Stimulated activated CD4-positive, alpha-beta T cell treated with anti-CD3 and anti-CD28 coated beads, TNF-alpha, amount 100 ng/mL, for 24 hours (primary cell): ENCODE measurements at places on chromosomes 5 and 9.

DNA sequence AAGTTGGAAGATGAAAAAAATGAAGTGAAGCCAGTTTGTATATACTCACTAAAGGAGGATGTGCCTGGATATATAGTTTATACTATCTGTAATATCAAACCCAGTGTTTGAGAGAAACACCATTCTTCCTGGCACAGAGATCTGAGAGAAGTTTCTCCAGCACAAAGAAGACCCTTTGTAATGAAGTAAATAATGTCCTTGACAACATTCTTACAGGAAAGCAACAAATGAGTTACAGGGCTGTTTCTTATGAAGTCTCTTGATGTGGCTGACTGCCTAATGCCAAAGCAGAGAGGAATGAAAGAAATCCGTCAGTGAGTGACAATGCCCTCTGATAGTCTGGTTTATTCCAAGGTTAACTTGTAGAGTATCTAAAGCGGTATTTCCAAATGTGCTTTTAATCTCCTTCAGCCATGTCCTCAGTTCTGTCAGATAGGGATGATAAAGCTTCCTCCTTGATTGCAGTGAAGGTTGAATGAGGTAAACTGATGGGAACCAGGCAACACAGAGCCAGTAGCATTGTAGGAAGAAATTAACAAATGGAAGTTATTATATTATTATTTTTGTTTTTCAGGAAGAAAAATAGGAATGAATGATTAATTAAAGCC, 123.1 kb upstream of the ZNF608 start:
- DNase-seq = no peak

DNA sequence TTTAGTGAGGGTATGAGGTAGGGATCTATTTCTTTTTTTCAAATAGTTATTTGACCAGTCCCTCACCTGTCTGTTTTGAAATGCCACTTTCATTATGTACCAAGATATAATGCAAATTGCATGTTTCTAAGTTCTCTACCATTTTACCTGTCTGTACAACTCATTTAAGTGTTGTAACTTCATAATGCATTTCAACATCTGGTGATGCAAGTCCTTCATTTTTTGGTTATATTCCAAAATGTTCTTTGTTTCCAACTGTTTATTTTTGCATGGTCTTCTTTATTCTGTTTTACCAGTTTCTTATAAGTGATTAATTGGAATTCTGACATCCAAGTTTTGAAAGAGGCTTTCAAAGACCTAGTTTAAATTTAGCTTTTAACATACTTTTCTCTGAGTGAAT, 26.8 kb downstream of the TDRD7 start:
- DNase-seq = no peak

- DNase-seq = no peak
Observed at GRCh38 chr9:114592356-114592755, 4.8 kb downstream of the ATP6V1G1 start.

DNA sequence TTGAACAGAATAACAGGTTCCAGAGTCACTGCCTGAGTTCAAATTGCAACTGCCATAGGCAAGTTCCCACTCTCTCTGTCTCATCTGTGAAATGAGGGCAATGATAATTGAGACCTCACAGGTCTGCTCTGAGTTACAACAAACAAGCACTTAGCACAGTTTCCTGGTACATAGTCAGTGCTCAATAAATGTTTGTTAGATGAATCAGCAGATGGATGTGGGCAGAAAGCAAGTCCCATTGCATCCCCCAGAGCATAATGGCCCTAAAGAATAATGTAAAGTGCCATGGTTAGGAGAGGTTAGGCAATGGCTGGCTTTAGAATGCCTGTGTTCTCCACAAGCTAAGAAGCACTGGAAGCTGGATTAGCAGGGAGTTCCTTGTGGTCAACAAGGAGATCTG, 136.5 kb upstream of the LARP1 start:
- no peak for DNase-seq

GRCh38 chr5:73039082-73039481, 81.3 kb upstream of the TMEM171 start:
- no peak for DNase-seq

- no peak for DNase-seq
Observed at GRCh38 chr9:69857828-69858227, 37.2 kb downstream of the CFAP95 start.

DNA sequence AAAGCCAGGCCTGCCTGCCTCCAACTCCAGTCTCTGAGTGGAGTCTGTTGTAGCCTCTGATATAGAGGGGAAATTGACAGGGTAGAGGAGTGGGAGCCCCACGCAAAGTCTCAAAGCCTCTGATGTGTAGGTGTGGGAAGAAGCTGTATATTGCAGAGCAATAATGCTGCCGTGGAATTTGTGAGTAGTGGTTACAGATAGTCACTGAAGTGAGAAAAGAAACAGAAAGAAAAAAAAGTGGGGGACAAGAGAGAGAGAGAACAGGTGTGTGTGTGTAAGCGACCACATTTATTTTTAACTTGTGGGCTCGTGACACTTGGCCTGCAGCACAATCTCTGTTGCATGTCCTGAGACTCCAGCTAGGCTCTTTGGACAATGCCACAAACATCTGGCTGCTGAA, 227.8 kb downstream of the NSG2 start:
- DNase-seq = no peak

DNA sequence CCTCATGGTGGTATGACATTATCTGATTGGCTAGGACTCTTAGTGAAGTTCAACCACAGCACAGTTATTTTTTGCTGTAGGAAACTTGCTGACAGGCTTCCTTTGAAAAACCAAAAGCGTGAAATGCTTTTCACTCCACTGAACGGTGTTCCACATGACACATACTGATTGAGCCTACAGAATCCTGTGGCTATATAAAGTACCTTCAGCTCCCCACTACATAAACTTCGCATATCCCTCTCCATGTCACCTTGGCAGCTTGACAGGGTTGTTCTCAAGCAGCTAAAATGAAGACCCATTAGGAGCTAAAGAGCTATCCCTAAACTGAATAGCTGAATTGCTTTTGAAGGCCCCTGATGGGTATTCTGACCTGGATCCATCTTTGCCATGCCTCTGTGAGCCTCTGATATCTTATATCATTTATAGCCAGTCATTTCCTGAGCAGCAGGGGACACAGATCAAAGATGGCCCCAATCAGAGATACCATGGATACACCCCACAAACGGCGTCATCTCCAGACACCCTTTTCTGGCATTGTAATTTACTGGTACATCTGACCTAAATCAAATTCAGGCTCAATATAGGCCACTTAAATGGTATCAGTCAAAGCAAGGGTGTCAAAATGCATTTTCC, 91.5 kb downstream of the APBA1 start:
- DNase-seq = no peak
